ENCODE measurements at places on chromosomes 3 and 15.

GRCh38 chr3:5480190-5480589 is 292.7 kb downstream of the EDEM1 start:
- DNase-seq = no peak

- DNase-seq = peak; percentile 37
These were observed 77.8 kb downstream of the WWTR1 start for GRCh38 chr3:149579838-149580542.

GRCh38 chr15:42152196-42152920 is 4.1 kb downstream of the PLA2G4F start:
- no peak for DNase-seq

DNA sequence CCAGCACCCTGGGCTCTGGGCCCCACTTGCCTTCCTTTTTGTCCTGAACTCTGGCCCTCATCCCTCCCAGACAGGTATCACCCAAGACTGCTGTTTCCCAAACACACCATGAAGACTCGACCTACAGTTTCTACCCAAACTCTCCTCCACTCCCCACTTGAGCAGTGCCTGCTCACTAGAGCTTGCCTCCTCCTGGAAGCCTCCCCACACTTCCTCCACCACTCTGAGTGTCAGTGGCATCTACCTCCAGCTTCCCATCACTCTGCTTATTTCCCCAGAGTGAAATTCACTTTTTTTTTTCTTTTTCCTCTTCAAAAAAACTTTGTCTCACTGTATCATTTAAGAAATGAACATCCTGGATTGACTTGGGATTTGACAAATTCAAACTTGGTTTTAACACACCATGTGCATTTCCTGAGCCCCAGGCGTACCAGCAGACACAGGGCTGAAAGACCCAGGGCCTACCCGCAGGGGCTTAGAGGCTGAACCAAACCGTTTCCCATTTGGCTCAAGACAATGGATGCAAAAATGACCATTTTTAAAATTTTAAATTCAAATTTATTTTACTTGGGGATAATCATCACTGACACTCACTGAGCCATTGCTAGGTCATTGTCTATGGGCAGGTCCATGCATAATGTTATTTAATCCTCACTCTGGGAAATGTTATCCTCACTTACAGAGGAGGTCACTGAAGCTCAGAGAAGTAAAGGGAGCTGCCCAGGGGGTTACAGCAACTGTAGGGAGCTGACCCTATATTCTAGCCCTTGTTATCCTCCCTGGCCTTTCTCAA is 62.3 kb downstream of the IQSEC1 start:
- no peak for DNase-seq

DNA sequence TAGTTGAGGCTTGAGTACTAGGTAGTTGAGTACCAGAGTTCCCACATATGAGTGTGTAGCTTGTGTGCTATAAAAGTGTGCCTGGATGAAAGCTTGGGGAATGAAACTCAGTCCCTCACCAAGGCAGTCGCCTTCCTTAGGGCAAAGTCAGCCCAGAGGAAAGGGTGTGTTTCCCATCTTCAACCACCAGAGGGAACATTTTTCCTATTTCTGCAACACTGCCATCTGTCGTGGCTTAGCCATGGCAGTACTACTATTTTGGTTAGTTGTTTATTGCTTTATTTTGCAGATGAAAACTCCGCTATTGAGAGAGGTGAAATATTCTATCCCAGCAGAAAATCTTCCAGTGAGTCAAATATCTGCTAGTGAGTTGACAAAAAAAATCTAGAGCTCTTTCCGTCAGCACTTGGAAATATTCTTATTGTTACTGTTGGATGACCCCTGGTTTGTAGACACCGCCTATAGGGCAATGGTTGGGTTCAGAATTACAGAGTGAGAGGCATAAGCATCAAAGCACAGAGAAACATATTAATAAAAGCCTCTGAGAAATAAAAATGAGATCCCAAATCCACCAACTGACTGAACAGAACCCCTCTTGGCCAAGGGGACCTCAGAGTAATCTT is 239.9 kb downstream of the CPNE4 start:
- peak; percentile 44 for DNase-seq

- DNase-seq = no peak
These were observed 19.5 kb downstream of the XXYLT1 start for GRCh38 chr3:195251336-195252065.

- no peak for DNase-seq
These were observed 32.1 kb downstream of the SPESP1 start for GRCh38 chr15:68962465-68962864.

- DNase-seq = no peak
These were observed 23.7 kb downstream of the CPN2 start for GRCh38 chr3:194327218-194328052.

DNA sequence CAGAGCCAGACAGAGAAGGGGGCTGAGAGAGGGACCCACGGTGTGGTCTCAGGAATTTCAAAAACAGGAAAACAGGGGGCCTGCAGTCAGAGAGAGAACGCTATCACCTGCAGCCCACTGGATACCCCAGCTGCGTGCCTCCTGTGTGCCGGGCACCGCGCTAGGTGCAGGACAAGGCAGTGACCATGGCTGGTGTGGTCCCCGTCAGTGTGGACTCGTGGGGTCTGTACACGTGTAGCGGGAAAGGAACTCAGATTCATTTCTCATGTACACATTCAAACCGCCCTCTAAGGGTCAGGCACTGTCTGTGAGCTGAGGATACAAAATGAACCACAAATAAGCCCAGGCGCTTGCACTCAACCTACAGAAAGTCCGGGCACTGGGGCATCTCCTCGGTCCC is 20.9 kb downstream of the SSUH2 start:
- no peak for DNase-seq

DNA sequence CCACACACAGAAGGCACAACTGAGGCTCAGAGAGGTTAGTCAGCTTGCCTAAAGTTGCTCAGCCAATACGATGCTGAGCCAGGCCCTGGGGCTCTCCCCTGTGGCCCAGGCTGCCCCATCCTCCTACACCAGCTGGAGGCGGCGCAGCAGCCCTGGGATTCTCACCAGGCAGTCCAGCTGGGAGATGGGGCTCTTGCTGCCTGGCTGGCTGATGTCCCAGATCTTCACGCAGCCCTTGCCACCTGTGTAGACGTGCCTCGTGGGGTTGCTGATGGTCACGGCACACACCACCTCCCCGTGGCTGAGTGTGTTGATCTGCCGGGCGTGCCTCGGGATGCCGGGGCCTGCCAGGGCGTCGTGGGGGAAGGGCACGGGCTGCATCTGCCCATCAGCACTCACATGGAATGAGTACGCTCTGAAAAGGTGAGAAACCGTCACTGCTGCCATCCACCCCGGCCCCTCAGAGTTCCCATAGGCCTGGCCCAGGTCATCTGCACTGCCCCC is 42.8 kb downstream of the TLE3 start:
- no peak for DNase-seq

DNA sequence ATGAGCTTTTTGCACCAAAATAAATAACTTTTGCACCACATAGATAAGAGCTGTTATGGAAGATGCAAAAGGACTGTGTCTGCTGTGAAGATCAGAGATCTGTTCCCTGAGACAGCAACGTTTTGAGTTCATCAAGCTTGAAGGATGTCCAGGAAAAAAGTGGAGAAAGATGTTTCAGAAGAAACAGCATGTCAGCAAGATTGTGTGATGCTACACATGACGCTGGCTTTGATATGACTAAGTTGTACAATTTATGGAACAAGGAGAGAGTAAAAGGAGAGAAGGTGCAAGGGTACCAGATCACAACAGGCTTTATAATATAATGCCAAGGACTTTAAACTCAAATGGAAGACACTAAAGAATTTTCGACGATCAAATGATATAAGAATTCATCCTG is 16.6 kb downstream of the TJP1 start:
- DNase-seq = no peak

DNA sequence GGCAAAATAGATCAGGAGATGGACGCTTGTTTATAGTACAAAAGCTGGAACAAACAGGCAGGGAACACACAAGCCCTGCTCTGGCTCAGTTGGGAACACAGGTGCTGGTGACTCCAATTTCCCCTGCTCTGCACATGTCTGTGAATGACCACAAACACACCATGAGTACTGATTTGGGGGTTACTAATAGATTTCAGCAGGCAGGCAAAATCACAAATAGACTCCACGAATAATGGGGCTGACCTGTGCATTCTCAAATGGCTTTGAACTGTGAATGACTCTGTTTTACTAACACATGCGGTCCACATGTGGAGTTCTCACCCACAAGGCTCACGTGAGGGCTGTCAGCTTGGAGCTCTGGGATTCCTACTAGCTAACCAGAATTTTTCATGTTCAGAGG is 3.9 kb downstream of the RTP3 start:
- no peak for DNase-seq

GRCh38 chr15:62147149-62147548 is 17.9 kb downstream of the C2CD4B start:
- DNase-seq = no peak

DNA sequence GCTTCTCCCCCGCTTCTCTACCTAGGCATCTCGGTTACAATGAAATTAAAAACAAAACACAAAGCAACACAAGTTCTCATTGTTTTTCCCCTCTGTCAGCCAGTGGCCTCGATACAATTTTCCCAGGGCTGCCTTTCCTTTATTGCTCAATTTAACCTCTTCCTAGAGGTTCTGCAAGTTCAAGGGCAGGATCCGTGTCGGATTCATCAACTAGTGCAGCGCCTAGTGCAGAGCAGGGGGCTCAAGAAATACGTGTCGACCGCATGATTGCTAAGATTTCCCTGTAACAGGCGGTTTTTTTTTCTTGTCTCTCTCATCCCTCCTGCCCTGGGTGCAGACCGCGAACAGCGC is 1.4 kb upstream of the BHLHE40 start:
- no peak for DNase-seq

GRCh38 chr15:33656168-33656567 is 312.1 kb upstream of the CHRM5 start:
- no peak for DNase-seq

DNA sequence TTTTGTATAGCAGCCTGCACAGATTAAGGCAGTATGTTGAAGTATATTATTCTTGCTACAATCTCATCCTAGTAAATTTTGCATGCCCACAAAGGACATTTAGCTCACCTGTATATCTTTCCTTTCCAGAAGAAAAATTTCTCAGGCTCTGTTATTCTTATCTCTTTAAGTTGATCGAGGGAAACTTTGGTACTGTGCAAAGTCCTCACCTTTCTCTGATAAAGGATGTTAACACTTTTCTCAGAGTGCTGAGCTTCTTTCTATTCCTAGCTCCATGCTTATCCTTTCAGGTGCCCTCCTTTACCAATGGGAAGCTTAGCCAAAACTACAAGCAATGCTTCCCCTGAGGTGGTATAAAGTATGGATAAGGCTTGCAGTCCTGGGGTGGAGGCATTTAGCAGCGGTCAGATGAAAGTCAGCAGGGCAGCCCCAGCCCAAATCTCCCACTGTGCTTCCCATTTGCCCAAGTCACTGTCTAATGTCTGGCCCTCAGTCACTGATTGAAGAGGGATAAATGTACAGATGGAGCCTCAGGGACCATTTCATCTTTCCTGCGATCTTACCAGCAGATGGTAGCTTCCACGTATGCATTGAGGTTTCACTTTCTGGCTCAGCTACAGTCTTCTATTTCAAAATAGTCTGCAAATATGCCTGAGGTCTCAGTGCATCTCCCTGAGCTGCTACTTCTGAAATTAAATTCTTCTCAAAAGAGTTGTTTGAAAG is 127.8 kb upstream of the P2RY1 start:
- no peak for DNase-seq

- DNase-seq = no peak
These were observed 26.0 kb downstream of the MAGI1 start for GRCh38 chr3:66012711-66013110.

DNA sequence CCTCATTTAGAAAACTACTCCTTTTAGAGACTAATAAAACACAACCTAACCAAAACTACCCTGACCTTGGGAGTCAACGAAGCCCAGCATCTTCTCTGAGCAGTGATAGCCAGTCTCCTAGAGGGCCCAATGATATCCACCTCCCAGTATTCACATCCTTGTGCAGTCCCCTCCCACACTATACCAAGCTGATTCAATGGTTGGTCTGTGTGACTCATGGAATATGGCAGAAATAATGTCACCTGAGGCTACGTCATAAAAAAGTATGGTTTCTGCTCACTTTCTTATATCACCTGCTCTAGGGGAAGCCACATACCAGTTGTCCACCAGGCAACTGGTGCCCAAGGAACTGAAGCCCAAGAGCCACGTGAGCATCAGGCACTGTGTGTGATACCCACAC is 21.4 kb upstream of the USF3 start:
- no peak for DNase-seq

- DNase-seq = no peak
These were observed 11.9 kb downstream of the TAGLN3 start for GRCh38 chr3:112010636-112011035.

GRCh38 chr15:79168922-79169456 is 78.4 kb upstream of the RASGRF1 start:
- DNase-seq = peak; percentile 56

DNA sequence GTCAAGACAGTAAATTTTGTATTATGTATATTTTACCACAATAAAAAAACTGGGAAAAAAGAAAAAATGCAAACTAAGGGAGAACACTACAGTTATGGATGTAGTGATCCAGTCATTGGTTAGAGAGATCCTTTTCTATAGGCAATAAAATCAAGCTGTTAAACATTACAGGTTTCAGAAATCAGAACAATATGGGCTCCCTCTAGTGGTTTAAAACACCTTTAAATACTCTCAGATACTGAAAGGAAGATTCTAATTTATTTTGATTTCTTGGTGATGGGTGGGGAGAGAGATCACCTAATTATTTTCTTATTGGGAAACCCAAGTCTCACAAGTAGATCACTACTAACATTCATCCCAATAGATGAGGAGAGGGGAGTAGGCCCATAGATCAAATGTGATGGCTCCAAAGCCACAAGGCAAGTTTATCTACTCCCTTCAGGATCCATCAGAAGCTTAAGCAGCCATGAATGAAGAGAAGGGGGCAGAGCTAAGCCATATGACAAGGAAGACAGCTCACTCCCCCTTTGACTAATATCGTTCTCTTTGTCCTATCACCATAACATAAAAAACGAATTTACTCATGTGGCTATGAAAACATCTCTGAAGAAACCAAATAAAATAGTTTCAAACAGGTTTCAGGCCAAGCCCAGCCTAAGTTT is 118.6 kb downstream of the ANO10 start:
- no peak for DNase-seq

Data from PC-9 (cell line).